ENCODE measurements at places on chromosomes 11 and 22. TPM values are rescaled to one million over a fixed set of nuclear protein-coding genes. Genes with fewer than 3 reads are reported as not detected.

BUD13 gene
- 7.7 TPM for total RNA-seq

ZNF280B gene
- 0.13 TPM for total RNA-seq

MPZL3 gene
- 0.59 TPM for total RNA-seq

OR2AG2 gene
- total RNA-seq = 0.10 TPM

RHOD gene
- total RNA-seq = 10.6 TPM

LRRC74B gene
- total RNA-seq = not detected

CFAP300 gene
- total RNA-seq = 3.2 TPM

GAL gene
- 0.13 TPM for total RNA-seq

VPREB1 gene
- total RNA-seq = not detected

PHLDB1 gene
- total RNA-seq = 157 TPM

TRAPPC4 gene
- 71.3 TPM for total RNA-seq

DUSP8 gene
- 1.2 TPM for total RNA-seq

MS4A6A gene
- not detected for total RNA-seq

CRELD2 gene
- total RNA-seq = 83.6 TPM

CCDC86 gene
- 16.9 TPM for total RNA-seq

MFNG gene
- total RNA-seq = 0.30 TPM

DRICH1 gene
- 0.26 TPM for total RNA-seq

RAB3IL1 gene
- total RNA-seq = 11.8 TPM

PKDREJ gene
- under 0.01 TPM for total RNA-seq

RAG1 gene
- 0.65 TPM for total RNA-seq

KCNQ1OT1 gene
- 3.9 TPM for total RNA-seq

GLYAT gene
- total RNA-seq = not detected
